ENCODE measurements at places on chromosomes 13 and 19. TPM values are rescaled to one million over a fixed set of nuclear protein-coding genes. Genes with fewer than 3 reads are reported as not detected.

DNA sequence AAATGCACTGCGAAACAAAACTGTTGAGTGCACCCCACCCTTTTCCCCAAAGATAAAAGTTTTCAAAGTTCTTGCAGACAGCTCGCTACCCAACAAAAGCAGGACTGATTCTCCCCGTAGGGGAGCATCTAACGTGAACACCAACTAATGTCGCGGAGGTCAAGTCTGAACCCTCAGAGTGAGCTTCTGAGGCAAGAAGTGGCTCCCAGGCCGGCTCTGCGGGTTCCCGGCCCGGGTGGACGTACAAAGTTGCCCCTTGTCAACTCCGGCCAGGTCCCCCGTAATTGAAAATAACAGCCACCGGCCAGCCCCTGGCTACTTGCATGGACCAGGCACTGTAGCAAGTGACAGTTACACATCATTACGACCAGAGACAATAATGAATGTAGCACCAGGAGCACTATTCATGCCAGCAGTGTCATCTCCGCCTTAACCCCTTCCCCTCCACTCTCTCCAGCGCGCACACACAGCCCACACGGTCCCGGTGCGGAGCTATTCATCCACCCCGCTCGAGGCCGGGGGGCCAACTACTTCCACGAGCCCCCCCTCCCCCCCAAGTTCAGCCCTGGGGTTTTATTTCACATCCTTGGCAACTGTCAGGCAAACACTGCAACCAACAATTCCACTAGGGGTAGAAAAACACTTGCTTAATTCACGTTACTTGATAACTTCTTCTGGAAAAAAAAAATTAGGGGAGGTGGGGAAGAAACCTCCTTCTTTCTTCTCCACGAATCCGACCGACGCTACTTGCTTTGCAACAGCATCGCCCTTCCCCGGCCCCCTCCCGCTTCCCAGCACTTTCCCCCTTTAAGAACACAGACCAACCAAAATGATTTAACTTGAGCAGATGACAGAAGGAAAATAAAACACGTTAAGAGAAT lies 1.2 kb downstream of the KLF12 start:
- DNase-seq: peak; percentile 36

GRCh38 chr19:45972081-45972946 lies 1.4 kb downstream of the NOVA2 start:
- no peak for DNase-seq

DNA sequence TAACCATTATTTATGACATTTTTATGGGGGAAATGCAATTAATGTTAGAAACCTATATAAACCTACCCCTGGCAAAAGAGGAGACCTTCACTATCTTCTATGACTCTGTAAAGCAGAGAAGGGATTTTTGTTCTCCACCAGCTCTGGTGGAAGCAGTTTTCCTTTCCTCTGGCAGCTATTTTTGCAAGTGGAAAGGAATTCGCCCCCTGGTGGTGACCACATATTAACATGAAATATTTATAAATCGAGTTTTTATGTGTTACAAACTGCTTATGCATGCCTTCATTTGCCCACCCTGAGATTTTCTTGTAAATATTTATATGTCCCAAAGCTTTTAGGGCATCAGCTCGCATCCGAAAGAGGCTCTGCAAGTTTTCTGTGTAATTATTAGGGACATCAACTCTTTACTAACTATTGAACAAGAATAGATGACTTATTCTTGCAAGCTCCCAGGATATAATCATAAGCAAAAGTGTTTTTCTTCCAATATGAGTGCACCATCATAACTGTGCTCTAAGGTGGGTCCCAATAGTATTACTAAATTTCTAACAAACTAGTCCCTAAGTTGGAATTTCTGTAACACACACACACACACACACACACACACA lies 62.4 kb downstream of the SERTM1 start:
- peak; percentile 55 for DNase-seq

GRCh38 chr13:113140677-113141600 lies 17.5 kb upstream of the PROZ start:
- DNase-seq: no peak

- peak; percentile 44 for DNase-seq
Observed at GRCh38 chr13:35470671-35471661, 5.5 kb downstream of the MAB21L1 start.

- no peak for DNase-seq
Observed at GRCh38 chr13:72760189-72760588, 21.5 kb downstream of the DIS3 start.

DNA sequence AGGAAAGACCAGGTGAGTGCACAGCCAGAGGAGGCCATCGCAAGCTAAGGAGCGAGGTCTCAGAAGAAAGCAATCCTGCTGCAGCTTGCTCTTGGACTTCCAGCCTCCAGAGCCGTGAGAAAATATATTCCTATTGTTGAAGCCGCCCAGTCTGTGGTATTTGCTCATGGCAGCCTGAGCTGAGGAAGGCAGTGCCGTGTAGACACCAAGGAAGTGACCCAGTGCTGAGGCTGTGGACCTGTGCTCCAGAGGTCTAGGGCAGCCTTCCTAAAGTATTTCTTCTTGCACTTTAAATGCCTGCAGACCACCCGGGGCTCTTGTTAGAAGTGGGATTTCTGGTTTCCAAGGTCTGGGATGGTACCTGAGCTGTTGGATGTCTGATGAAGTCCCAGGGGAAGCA lies 158.5 kb upstream of the KL start:
- no peak for DNase-seq

- peak; percentile 83 for DNase-seq
Observed at GRCh38 chr19:55301459-55302317, 17.9 kb downstream of the BRSK1 start.

Gene NKG7
- 1.3 TPM for polyA plus RNA-seq

Gene ZNF208
- 4.9 TPM for polyA plus RNA-seq

GRCh38 chr13:55893540-55893939 lies 1247.2 kb upstream of the PRR20A start:
- DNase-seq: no peak

Gene ODAD3
- polyA plus RNA-seq: 1.4 TPM

DNA sequence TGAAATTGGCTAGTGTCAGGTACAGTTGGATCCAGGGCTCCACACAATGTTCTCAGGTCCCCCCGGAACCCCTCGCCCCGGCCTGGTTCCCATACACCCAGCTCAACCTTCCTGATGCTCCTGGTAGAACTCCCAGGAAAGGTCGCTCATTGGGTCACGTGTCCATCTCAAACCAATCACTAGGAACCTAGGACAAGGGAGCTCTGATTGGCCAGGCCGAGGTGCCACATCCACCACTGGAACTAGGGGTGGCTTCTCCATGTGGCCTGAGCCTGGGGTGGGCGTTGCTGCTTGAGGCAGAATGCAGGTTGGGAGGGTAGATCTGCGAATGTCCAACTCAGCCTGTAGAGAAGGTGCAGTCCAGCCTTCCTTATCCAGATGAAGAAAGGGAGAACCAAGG lies 6.9 kb upstream of the MEF2B start:
- no peak for DNase-seq

Measured in left kidney (tissue), 8 donors.